ENCODE measurements at places on chromosomes 7 and 10. TPM values are rescaled to one million over a fixed set of nuclear protein-coding genes. Genes with fewer than 3 reads are reported as not detected.
A peak's percentile ranks its signal among the peaks of the same experiment; 100 is the strongest.

PDZD7 gene
- polyA plus RNA-seq, result 1.2 TPM

TMEM236 gene
- 0.63 TPM for polyA plus RNA-seq

TMEM229A gene
- polyA plus RNA-seq, result not detected

TTYH3 gene
- polyA plus RNA-seq, result 93.0 TPM

INA gene
- 0.08 TPM for polyA plus RNA-seq

C10orf105 gene
- not detected for polyA plus RNA-seq

PDE6C gene
- 0.53 TPM for polyA plus RNA-seq

CHAT gene
- not detected for polyA plus RNA-seq

SCIN gene
- polyA plus RNA-seq, result 0.73 TPM

C7orf25 gene
- 1.9 TPM for polyA plus RNA-seq

DNA sequence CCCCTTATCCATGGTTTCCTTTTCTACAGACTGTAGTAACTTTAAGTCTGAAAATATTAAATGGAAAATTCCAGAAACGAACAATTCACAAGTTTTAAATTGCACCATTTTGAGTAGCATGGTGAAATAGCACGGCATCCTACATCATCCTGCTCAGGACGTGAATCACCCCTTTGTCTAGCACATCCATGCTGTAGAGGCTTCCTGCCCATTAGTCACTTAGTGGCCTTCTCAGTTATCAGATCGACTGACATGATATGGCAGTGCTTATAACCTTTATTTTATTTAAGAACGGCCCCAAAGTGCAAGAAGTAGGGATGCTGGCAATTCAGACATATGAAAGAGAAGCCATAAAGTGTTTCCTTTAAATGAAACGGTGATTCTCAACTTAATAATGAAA lies 82.7 kb downstream of the CPXM2 start:
- no peak for DNase-seq

- DNase-seq, result no peak
These were observed 71.5 kb downstream of the ZNF92 start for GRCh38 chr7:65444899-65445823.

DNA sequence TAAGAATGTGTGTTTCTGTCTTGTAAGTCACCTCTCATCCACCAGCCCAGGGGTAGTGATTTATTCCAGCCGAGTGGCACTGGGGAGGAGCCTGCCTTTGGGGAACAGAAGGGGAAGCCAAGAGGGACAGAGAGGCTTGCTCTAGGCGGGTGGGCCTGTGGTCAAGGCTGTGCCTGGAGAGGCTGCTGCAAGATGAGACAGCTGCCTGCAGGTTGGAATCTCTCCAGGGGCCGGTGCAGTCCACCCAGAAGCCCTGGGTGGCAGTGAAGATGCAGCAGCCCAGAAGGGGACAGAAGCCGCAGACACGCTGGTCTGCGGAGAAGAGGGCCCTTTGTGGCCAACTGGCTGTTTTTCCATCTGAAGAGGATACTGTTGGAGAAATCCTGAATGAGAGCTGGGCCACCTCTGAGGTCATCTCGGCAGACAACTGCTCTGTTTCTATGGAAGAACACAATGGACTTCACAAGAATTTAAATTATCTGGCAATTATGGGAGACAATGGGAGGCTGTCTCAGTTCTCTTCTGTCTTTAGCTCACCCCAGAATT lies 175.7 kb downstream of the GFRA1 start:
- DNase-seq, result no peak

- peak; percentile 13 for DNase-seq
These were observed 42.6 kb upstream of the AMPH start for GRCh38 chr7:38673795-38674194.

DNA sequence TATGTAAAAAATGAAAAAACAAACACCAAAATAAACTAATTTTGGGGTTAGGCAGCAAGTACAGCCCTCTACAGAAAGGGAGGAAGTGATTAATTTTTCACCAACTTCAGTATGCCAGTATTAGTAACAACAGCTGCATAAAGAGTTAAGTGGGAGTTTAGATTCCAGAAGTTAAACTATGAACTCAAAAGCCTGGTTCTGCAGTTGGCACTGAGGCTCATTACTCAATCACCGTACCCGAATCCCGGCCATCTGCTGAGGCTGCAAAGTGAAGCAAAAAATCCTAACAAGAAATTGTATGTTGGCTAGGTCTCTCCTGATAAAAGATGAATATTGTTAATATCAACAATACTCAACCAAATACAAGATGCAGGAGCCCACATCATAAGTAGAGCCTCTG lies 4.0 kb downstream of the NUDT5 start:
- DNase-seq, result no peak

DNA sequence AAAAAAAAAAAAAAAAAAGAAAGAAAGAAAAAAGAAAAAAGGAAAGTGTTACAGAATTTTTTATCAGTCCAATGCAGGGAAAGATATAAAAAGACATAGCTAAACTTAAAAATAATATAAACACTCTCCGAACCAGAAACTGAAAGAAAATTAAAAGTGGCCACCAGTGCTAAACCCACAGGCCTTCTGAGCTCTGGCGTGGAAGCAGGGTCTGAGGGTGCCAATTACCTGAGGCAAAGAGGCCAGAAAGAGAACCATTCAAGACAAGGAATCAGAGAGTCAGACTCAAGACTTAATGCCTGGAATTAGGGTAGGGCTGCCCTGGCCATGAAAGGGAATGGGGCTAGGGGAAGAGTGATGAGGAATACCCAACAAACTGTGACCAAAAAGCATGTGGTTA lies 36.9 kb upstream of the STARD3NL start:
- DNase-seq, result no peak

- DNase-seq, result no peak
These were observed 10.2 kb downstream of the ZRANB1 start for GRCh38 chr10:124952123-124952522.

GRCh38 chr7:151126491-151127137 lies 40.3 kb downstream of the AGAP3 start:
- no peak for DNase-seq

DNA sequence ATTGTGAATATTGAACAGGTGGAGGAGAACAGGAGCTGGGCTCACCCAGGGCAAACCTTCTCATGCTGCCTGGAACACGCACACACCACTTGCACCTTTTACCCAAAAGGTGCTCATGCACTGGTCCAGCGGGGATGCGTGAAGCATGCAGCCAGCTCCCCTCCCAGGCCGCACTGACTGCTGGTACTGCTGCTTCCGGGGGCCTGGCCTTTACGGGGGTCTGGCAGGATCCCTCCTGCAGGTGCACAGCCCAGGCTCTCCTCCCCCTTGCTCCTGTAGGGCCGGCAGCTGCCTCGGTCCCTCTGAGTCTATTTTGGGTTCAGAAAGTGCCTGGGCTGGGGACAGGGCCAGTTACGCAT lies 221.7 kb downstream of the DNAJB6 start:
- DNase-seq, result no peak

GRCh38 chr10:64112701-64113355 lies 591.6 kb downstream of the REEP3 start:
- no peak for DNase-seq

DNA sequence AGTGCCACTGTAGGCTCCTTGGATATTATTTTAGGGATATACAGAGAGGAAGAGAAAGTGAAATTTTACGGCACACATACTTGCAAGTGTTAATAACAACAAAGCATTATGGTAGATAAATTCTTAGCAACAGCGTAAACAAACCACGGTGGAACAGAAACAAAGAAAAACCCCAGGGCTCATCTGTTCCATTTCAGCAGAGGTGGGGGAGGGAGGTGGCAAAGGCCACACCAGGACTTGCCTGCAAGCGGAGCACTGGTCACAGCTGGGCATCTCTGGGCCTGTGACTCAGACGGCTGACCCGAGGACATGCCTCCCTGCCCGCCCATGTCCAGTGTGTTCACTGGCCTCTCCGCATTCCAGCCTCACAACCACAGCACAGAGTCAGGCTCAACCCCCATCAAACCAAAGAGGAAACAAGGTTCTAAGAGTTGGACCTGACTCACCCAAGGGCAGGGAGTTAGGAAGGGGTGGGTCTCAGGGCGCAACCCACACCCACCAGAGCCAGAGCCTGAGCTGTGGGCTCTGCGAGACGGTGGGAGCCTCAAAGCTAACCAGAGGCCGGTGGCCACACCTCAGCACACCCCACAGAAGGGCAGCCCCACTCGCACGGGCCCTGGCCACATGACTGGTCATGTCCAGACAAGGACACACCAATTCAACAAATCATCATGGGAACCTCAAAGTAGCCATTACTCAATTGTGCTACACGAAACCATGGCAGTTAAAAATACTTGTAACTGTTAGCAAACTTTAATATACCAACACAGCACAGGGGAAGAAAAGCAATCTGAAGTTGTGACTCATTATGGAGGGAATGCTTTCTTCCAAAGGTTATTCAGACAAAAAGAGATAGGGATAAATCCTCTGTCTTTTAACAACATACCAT lies 10.7 kb downstream of the ESYT2 start:
- DNase-seq, result peak; percentile 88

- peak; percentile 44 for DNase-seq
These were observed 95.8 kb upstream of the AGBL3 start for GRCh38 chr7:134890246-134891240.

DNA sequence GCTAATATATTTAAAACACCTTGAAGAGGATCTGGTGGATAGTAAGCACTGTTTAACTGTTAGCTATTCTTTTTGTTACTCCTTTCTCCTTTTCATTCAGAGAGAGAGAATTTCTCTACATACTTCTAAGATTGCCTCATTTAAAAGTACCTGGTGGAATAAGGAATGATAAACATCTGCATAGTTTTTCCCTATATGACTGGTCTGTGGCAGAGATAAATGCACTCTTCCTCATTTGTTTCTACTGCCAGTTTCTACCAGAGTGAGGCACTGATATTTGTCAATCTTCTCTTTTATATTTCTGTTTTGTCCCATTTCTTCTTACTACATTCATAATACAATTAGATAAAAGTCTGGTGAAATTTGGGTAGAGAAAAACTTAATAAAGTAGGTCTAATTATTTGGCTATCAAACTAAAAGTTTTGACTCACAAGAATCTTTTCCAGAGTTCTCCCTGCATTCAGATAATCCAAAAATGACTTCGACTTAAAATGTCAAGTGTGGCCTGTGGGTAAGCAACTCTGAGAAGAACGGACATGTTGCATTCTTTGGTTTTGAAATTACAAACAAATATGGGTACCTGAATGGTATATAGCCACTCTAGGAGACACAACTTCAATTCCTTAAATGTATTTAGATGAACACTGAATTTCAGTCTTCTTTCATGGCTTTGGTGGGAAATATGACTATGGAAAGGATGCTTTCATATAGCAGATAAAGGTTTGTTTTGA lies 38.8 kb downstream of the RNLS start:
- DNase-seq, result no peak

DNA sequence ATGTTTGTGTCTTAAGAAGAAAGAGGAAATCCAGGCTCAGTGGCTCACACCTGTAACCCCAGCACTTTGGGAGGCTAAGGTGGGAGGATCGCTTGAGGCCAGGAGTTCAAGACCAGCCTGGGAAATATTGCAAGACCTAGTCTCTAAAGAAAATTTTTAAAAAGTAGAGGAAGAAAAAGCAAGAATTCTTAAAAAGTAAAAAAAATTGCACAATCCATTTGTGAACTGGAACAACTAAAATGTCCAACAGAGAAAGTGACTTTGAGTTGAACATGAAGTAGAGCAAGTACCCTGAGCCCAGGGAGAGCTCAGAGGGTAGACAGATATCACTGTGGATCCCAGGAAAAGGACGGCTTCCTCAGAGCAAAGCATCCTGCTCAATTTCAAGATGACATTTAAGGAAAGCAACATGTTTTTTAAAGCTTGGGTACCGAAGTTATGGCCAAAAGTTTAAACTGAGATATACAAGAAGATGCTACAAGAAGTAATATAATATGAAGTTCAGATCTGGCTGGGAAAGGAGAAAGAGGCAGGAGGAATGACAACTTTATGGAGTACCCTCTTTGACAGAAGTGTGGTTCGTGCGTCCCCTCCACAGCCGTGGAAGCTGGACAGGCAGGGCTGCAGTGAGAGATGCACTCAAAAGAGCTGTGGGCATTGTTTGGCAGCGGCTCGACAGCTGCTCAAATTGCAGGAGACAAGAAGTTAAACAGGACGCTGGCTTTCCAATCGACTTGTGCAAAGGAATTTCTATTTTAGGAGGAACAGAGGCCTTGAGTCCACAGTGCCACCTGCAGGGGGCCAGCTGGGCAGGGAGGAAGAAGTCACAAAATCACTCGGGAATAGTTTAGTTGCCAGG lies 201.3 kb downstream of the JCAD start:
- DNase-seq, result peak; percentile 56

DNA sequence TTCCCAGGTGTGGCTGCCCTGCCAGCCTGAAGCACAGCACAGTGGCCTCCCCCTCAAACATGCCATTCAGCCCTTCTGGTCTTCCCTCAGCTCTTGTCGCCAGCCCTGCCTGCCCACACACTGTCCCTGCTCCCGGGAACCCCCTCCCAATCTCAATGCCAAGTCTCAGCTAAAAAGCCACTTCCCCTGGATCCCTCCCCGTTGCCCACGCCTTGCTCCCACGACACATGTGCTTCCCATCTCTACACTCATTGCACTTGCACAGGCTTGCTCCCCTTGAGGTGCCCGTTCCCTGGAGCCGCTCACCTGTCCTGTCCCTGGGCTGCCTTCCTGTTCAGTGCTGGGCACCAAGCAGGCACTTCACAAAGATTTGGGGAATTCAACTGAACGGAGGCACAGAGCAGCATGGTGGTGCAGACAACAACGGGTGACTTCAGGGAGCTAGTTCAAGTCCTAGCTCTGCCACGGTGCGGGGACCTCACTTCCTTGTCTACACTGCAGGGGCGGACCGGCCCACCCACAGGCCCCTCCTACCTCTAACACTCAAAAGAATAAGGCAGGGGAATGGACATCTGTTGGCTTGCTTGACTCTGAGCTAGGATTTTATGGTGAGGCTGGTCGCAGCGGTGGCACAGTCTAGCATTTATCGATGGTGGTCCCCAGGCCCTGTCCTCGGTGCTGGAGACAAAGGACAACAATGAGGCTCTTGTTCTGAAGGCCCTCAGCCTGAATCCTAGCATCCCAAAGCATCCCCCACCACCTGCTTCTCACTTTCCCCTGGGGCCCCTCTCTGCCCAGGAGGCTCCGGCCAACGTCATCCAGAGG lies 18.4 kb downstream of the RGS10 start:
- no peak for DNase-seq

GRCh38 chr7:83466956-83467355 lies 182.0 kb downstream of the SEMA3E start:
- DNase-seq, result no peak

DNA sequence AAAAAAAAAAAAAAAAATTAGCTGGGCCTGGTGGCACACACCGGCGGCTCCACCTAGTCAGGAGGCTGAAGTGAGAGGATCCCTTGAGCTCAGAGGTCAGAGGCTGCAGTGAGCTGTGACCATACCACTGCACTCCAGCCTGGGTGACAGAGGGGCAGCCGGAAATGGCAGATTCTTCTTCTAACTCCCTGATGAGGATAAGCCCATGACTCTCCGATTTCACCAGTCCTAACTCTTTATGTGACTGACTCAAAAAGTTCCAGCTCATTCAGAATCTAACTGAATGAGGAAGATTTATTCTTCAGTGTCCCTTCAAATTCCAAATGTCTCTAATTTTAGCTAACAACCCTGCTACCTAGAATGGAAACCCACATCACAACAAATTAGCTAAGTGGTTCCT lies 4.2 kb downstream of the C10orf67 start:
- no peak for DNase-seq

DNA sequence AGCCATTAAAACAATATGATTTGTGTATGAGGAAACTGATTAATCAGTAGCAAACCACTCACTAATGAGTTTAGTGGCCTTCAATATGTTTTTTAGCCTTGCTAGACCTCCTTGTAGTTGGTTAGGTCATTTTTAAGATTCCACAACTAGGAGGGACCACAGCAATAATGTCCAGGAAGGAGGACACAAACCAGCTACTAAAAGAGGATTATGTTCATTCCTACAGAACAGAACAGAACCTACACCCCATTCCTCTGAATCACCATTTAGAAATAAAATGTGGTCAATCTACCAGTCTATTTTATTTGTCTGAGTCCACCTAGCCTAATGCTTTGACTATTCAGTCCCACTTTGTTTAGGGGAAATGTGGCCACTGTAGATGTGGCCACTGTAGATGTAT lies 226.3 kb downstream of the GLI3 start:
- DNase-seq, result no peak
